ENCODE measurements at places on chromosomes 5 and 9. TPM values are rescaled to one million over a fixed set of nuclear protein-coding genes. Genes with fewer than 3 reads are reported as not detected.

Gene CNTNAP3
- 0.64 TPM for total RNA-seq

Gene PRLR
- 3.5 TPM for total RNA-seq

Gene OGN
- not detected for total RNA-seq

Gene LCP2
- not detected for total RNA-seq

All from fibroblast of villous mesenchyme (primary cell).